GM23338 (cell line): ENCODE measurements at places on chromosomes 2 and 18.

DNA sequence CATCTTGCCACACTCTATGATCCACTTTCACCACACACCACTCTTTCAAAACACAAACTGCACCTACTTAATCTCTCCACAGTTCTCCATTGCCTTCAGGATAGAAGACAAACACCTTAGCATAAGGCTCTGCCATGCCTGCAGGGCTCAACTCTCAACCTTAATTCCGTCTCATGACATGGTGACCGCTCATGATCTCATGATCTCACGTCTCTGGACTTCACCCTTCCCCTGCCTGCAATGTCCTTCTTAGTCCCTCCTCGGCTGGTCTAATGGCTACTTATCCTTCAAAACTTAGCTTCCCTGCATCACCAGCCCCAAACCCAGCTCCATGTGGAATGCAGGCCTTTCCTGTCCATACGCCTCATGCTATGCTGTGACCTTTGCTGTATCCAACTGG, 85.3 kb downstream of the ACVR1 start:
- no peak for DNase-seq
- H3K4me1 ChIP-seq = peaks cover 23% of the 10 kb centered on the region
- no peak overlapping the region for H3K4me3 ChIP-seq
- no peak overlapping the region for H3K27ac ChIP-seq
- no peaks in the 10 kb centered on the region for H3K27me3 ChIP-seq

GRCh38 chr2:29134933-29135332, 19.7 kb downstream of the CLIP4 start:
- H3K4me3 ChIP-seq = no peak overlapping the region
- no peaks in the 10 kb centered on the region for H3K27me3 ChIP-seq
- DNase-seq = no peak
- peaks cover 10% of the 10 kb centered on the region; the same call in 1 of the 2 replicates for H3K4me1 ChIP-seq
- no peaks in the 10 kb centered on the region for H3K36me3 ChIP-seq

- H3K36me3 ChIP-seq = no peaks in the 10 kb centered on the region
- H3K4me3 ChIP-seq = no peak overlapping the region
- no peaks in the 10 kb centered on the region for H3K27me3 ChIP-seq
- DNase-seq = no peak
- no peak overlapping the region for H3K27ac ChIP-seq
Observed at GRCh38 chr18:54780285-54780861, 47.9 kb upstream of the RAB27B start.

GRCh38 chr2:45268631-45269030, 259.4 kb upstream of the SIX2 start:
- H3K36me3 ChIP-seq = no peaks in the 10 kb centered on the region
- no peak overlapping the region for H3K27ac ChIP-seq
- H3K4me1 ChIP-seq = no peaks in the 10 kb centered on the region
- H3K27me3 ChIP-seq = no peaks in the 10 kb centered on the region

DNA sequence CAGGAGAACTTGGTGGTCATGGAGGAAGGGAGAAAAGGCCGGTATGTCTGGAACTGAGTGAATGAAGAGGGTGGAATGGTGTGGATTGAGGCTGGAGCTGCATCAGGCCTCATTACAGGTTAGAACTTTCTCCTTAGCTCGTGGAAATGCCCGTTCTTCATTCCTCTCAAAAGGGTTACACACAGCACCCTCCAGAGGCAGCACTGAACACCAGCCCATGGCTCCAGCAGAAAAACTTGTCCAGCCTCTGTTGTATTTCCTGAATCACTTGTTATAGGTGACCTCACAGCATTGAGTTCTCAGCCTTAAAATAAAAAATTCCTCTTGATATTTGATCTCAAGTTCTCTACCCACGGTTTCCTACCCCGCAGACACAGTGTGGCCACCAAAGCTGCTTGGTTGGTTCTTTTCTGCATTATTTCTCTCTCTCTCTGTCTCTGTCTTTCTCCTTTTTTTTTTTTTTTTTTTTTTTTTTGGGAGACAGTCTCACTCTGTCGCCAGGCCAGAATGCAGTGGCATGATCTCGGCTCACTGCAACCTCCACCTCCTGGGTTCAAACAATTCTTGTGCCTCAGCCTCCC, 89.6 kb downstream of the ITGB1BP1 start:
- no peaks in the 10 kb centered on the region for H3K36me3 ChIP-seq
- peak; percentile 76 for DNase-seq

DNA sequence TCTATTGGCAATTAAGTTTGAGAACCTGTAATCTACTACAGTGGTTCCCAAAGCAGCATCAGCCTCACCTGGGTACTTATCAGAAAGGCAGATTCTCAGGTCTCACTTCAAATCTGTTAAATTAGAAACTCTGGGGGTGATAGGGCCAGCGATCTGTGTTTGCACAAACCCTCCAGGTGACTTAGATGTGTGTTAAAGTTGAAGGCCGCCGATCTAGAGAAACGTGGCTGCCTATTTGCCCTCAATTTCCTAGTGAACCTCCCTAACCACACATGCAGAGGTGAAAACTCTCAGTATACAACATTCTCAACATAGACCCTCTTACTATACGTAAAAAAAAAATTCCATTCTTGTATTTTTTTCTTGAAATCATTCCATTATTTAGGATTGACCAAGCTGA, 14.2 kb downstream of the KLHL41 start:
- no peaks in the 10 kb centered on the region for H3K36me3 ChIP-seq
- no peak overlapping the region for H3K4me3 ChIP-seq
- H3K27me3 ChIP-seq = no peaks in the 10 kb centered on the region
- no peak for DNase-seq
- no peaks in the 10 kb centered on the region for H3K4me1 ChIP-seq

GRCh38 chr2:215619022-215619958, 183.4 kb upstream of the FN1 start:
- H3K4me1 ChIP-seq = peaks cover 22% of the 10 kb centered on the region
- DNase-seq = peak; percentile 45
- H3K36me3 ChIP-seq = no peaks in the 10 kb centered on the region; the same call in 1 of the 2 replicates
- no peaks in the 10 kb centered on the region for H3K27me3 ChIP-seq
- no peak overlapping the region for H3K27ac ChIP-seq

DNA sequence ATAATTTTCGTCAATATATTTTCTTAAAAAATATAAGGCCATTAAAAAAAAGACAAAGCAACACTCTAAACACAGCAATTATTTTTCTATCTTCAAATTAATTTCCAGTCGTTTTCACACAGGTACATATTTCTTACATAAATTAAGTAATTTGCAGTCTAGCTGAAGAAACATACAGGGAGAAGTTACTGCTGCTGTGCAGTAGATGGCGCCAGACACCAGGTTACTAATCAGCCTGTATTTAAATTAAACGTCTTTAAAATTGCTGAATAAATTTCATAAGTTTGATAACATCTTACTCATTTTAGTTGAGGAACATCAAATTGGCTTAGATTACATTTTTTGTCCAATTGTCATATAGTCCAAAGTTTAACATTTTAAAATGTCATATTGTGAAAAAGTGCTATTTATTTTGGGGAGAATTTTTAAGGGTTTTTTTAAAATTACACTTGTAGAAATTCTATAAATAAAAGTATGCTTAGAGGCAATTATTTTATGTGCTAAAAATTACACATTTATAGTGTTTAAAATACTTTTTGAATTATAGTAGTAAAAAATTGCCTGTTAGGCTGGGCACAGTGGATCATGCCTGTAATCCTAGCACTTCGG, 88.4 kb downstream of the PMAIP1 start:
- no peaks in the 10 kb centered on the region for H3K27me3 ChIP-seq
- no peak overlapping the region for H3K4me3 ChIP-seq
- H3K4me1 ChIP-seq = no peaks in the 10 kb centered on the region
- H3K36me3 ChIP-seq = no peaks in the 10 kb centered on the region
- no peak overlapping the region for H3K27ac ChIP-seq

GRCh38 chr2:217929757-217930707, 72.8 kb downstream of the TNS1 start:
- H3K4me1 ChIP-seq = peaks cover 7% of the 10 kb centered on the region; the same call in 1 of the 2 replicates
- DNase-seq = no peak
- no peak overlapping the region for H3K4me3 ChIP-seq
- no peaks in the 10 kb centered on the region for H3K27me3 ChIP-seq

DNA sequence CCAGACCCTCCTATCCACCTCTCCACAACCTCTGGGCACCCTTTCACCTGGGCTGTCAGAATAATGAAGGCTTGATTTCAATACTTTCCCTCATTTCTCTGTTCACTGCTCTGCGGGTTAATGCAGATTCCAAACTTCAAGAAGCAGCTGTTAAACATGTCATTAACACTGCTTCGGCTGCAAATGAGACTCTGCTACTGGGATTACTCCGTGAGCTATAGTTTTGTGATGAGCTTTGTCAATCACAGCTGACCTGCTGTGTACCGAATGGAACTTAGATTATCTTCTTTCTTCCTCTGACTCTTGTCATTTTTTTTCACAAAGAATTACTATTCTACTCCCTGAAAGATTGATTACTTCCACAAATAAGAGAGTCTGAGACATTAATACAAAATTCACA, 160.5 kb downstream of the TMEM182 start:
- DNase-seq = no peak
- H3K27me3 ChIP-seq = no peaks in the 10 kb centered on the region
- H3K4me1 ChIP-seq = no peaks in the 10 kb centered on the region
- no peak overlapping the region for H3K27ac ChIP-seq
- no peak overlapping the region for H3K4me3 ChIP-seq

DNA sequence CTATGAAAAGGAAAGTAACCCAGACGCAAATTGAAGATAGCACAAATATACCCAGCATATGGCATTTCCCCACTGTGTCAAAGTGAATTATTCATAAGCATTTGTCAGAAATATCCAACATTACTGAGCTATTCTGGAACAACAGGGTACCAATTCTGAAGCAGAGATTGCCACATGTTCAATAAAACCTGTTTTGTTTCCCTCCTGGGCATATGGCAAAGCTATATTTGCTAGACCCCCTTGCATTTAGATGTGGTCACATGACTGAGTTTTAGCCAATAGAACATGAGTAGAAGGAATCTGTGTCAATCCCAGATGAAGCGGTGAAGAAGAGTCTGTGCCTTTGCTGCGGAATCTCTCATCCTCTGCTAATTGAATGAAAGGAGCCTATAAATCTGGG, 296.4 kb upstream of the DLGAP1 start:
- no peaks in the 10 kb centered on the region for H3K36me3 ChIP-seq
- H3K27me3 ChIP-seq = no peaks in the 10 kb centered on the region
- no peak for DNase-seq
- no peaks in the 10 kb centered on the region for H3K4me1 ChIP-seq

DNA sequence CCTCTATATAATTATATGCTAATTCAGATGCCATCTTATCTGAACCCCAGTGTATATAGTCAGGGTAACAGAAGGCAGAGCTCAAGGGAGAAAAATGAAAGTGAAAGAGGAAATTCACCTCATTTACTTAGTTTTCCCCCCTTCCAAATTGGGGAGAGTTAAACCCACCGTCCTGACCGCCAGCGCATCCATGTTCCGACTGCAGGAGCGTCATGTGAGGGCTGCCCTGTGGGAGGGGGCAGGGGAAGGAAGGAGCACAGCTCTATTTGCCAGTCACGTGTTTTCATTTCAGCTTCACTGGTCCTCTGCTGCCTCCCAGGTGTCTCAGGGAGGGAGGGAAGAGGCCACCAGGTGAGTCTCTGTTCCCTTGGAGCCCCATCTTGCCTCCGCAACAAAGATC, 13.2 kb downstream of the CNNM4 start:
- no peaks in the 10 kb centered on the region for H3K4me1 ChIP-seq
- no peaks in the 10 kb centered on the region for H3K27me3 ChIP-seq
- peak; percentile 51 for DNase-seq
- H3K36me3 ChIP-seq = no peaks in the 10 kb centered on the region

DNA sequence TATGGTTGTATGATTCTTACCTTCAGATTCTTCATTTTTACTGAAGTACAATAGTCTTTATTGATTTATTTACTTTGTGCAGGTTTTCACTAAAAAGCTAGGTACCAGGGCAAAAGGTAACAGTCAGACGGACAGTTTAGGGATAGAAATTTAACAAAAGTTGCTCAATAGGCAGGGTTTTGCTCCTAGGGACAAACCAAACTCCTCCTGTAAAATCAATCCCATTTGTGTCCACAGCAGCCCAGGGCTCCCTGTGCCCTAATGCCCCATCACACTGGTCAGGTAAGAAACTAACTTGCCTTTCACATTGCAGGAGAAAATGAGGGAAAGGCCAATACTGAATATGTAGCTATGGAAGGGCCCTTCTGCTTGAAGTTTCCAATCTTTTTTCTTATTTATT, 410.9 kb downstream of the EPHA4 start:
- no peaks in the 10 kb centered on the region for H3K36me3 ChIP-seq
- peaks cover 6% of the 10 kb centered on the region for H3K4me1 ChIP-seq
- no peak overlapping the region for H3K27ac ChIP-seq
- no peak for DNase-seq
- no peaks in the 10 kb centered on the region for H3K27me3 ChIP-seq

- no peaks in the 10 kb centered on the region for H3K36me3 ChIP-seq
- no peak overlapping the region for H3K27ac ChIP-seq
- peak; percentile 90 for DNase-seq
- H3K4me1 ChIP-seq = peaks cover 69% of the 10 kb centered on the region
Observed at GRCh38 chr2:44934038-44934982, 7.2 kb upstream of the SIX3 start.

DNA sequence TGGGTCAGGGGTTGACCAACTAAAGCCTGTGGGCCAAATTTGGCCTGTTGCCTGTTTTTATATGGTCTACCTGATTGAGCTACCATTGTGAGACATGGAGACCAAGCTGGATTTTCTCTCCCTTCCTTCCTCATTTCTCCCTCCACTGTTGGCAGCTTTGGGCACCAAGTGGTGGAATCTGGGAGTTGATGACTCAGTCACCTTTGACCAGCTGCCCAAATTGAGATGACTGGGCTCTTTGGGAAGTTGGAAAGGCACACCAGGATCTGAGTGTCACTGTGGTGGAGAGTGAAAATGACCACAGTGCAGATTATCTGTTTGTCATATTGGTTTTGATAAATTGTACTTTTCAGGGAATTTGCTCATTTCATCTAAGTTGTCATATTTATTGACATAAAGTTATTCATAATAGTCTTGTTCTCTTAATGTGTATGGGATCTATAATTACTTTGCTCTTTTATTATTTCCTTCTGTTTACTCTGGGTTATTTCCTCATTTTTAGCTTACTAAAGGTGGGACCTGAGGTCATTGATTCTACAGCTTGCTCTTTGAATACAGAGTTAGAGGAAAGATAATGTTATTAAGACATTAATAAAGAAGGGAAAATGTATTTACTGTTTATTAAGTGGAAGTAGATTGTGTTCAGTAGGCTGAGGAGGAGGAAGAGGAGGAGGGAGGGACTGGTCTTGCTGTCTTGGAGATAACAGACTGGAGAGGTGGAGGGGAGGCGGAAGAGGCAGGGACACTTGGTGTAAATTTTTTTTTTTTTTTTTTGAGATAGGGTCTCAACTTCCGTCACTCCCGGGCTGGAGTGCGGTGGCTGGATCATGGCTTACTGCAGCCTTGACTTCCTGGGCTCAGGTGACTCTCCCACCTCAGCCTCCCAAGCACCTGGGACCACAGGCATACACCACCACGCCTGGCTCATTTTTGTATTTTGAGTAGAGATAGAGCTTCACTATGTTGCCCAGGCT, 31.8 kb downstream of the AGFG1 start:
- H3K4me1 ChIP-seq = peaks cover 13% of the 10 kb centered on the region; the same call in 1 of the 2 replicates
- H3K4me3 ChIP-seq = no peak overlapping the region
- no peaks in the 10 kb centered on the region for H3K27me3 ChIP-seq

- DNase-seq = no peak
- H3K4me3 ChIP-seq = no peak overlapping the region
- peaks cover 55% of the 10 kb centered on the region for H3K4me1 ChIP-seq
Observed at GRCh38 chr2:189218236-189218635, 38.7 kb upstream of the COL5A2 start.
